Left lobe of liver (tissue), 2 donors: ENCODE measurements at places on chromosomes 7 and 10.

DNA sequence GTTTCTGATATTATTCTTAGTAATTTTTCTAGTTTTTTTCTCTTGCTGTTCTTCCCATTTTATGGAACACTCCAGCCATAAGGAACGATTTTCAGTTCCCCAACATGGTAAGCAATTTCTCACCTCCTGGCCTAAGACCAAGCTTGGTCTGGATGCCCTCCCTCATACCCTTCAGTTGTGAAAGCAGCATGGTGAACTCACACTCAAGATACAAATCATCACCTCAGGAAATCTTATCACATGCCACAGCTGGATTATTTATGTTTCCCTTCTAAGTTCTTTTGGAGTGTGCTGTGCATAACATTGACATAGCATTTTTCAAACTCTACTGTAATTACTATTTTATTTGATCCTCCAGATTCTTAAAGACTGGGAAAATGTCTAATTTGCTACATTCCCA, 216.6 kb downstream of the AGMO start:
- no peak for DNase-seq

DNA sequence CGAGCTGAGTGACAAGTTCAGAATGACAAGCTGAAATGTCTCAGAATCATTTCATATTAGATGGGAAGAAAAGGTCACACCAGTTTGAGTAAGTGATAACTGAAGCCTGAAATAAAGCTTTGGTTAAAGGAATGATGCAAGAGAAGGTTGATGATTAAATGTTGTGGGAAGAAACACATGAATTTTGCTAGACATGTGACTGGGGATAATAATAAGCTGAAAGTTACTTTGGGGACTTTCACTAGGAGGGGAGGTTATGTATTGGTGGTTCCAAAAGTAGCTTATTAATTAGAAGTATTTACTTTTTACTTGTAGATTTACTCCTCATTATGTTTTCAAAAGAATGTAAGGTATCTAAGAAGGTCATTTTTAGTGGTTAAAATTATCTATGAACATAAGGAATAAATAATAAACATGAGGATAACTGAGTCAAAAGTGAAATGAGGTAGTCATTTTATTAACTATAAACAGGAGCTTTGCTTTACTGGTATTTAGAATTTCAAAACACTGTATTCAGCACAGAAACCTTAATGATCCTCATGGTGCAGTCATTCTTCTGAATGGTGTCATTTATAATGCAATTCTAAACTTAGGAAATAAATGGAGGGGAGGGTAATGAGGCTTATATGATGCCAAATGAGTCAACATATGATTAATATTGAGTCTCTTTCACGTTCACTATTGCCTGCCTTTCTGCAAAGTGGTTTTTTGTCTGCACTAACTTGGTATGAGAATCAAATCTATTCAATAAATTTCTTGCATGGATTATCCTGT, 63.7 kb downstream of the PRKG1 start:
- DNase-seq = no peak

GRCh38 chr10:72122221-72122620, 33.9 kb upstream of the SPOCK2 start:
- DNase-seq = no peak

GRCh38 chr10:477620-478019, 211.8 kb downstream of the DIP2C start:
- DNase-seq = no peak

GRCh38 chr10:51035344-51035743, 38.9 kb upstream of the PRKG1 start:
- DNase-seq = no peak

GRCh38 chr10:44956226-44956625, 3.4 kb upstream of the RASSF4 start:
- DNase-seq = peak; percentile 33

DNA sequence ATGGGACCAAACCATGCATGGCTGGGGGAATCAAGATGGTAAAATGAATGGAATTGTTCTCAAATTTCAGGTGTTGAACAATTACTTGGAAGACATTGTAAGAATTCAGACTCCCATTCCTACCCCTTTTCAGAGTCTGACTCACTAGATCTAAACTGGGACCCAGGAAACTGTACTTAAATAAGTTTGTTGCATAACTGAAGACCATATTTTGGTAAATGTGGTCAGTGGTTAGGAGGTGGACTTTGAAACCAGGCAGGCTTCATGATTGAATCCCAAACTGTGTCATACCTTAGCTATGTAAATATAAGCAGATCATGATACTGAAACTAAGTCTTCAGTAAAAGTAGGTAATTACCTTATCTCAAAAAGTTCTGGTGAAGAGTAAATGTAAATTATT, 41.7 kb downstream of the ZWINT start:
- DNase-seq = no peak

DNA sequence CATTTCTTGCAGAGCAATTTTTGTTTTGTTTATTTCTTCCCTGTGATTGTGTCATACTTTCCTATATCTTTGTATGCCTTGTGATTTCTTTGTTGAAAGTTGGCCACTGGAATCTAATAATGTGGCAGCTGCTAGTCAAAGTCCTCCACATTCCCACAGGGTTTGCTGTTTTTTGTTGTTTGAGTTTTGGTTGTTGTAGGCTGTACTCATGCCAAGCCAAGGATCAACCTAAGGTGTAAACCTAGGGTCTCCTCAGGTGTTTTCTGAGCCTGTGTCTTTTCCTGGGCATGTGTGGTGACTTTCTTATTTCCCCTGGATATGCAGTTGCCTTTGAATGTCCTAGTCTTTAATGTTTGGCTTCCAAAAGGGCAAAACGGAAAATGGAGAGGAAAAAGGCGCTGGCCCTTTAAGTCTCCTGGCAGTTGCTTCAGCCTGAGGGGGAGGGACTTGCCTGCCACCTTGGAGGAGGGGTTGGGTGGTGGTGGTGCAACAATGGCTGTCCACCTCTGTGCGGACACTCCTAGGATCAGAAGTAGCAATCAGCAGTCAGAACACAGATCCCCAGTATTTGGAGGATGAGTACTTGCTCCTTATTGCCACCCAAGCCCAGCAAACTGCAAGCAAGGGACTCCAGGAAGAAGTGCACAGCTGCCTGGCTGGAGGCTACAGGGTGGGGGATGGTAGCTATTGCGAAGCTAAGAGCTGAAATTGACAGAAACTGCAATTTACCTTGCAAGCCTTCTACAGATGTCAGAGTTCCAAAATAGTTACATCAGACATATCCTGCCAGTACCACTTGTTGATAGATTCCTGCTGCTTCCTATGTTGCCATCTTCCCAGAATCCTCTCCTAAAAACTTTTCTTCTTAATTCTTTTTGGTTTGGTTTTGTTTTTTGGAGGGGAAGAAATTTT, 5.6 kb upstream of the ZNF518A start:
- DNase-seq = peak; percentile 58

GRCh38 chr7:150898475-150899011, 46.2 kb downstream of the AOC1 start:
- DNase-seq = peak; percentile 76

DNA sequence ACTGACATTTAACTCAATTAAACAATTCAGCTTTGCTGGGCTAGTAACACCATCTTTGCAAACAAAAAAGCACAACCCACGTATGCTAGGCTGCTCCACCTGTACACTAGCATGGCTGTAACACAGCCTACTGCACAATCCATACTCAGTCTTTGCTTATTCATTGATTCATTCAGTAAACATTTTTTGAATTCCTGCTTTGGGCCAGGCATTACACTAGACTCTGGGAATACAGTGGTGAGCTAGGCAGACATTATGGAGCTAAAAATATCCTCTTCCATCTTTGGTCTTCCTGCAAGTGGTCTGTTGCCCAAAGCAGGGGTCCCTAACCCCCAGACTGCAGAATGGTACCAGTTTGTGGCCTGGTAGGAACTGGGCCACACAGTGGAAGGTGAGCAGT, 9.9 kb downstream of the CNNM1 start:
- DNase-seq = no peak

DNA sequence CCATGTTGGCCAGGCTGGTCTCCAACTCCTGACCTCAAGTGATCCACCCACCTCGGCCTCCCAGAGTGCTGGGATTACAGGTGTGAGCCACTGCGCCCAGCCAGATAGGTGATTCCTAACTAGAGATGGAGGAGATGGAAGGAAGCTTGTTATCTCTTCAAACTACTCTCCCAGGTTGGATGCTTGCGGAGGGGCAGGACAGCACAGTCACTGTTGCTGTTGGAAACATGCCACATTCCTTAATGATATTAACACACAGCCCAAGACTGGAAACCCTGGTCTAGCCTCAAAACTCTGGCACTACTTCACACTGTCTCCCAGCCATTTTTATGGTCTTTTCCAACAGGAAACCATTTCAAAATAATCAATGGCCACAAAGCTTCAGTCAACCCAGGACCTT, 468.8 kb upstream of the NRP1 start:
- no peak for DNase-seq

GRCh38 chr10:80471001-80471400, 16.9 kb downstream of the TSPAN14 start:
- DNase-seq = no peak

DNA sequence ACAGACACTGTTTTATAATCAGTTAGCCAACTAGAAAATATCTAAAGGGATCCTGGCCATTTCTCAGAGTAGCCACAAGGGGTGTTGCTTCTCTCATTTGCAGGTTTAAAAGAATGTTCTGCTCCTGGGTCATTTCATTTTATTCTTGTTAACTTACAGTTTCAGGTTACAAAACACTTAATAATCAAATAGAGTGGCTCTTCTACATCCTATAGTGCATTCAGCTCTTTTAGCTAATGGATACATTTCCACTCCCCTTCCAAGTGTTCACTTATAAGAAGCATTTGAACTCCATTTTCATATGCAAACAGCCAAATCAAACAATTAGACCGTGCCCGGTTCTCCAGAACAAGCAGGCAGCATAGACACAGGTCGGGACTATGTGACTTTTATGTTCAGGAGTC, 117.5 kb downstream of the TRIL start:
- no peak for DNase-seq

- DNase-seq = peak; percentile 26
Measured at GRCh38 chr10:47025253-47025539, 114.0 kb downstream of the PTPN20 start.

DNA sequence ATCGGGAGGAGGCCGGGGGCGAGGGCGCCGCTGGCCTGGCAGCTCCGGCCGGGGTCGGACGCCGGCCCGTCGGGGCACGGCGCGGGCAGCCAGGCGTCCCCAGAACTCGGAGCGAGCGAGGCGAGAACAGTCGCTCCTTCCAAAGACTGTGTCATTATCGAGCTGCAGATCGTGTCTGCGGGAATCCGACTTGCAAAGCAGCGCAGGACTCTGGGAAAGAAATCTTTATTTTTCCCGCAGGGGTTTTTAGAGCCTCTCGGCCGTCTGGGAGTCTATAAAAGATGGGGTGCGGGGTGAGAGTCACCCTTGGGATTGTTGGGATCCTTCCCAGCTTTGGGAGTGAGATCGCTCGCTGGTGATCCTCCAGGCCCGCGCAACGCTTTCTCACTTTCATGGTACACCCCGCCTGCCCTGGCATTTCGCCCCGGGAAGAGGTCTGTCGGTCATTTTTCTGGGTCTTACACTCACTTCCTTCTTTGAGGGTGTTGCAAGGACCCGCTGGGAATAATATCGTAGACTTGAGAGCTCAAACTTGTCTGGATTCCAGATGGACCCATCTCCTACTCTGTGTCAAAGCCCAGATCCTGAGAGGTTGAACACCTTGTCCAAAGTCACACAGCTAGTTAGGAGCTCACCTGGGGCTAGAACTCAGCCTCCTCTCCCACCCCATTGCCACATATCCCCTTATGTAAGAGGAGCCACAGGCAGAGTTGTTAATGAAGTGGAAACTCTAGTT, 1.0 kb downstream of the UBTD1 start:
- DNase-seq = peak; percentile 78

- no peak for DNase-seq
Measured at GRCh38 chr10:22433875-22434274, 88.6 kb downstream of the SPAG6 start.

GRCh38 chr10:63929831-63930467, 408.7 kb downstream of the REEP3 start:
- DNase-seq = no peak

GRCh38 chr10:70169649-70170364, 507 bp downstream of the SAR1A start:
- DNase-seq = no peak

GRCh38 chr10:69644658-69645295, 14.7 kb downstream of the FAM241B start:
- peak; percentile 72 for DNase-seq

DNA sequence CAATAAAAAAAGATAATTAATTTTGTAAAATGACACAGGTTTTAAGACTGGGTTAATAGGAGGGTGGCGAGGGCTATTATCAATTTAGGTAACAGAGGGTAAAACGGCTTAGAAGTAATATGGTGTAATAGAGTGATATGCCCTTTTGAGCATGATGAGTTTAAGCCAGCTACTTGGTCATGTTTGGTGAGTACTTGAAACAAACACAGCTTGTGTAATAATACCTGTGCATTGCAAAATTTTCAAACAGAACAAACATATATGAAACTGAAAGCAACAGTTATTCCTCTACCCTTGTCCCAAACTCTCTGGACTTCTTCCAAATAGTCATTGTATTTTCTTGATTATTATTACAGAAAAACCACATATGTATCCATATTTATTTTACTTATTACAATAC, 241.7 kb downstream of the MAGI2 start:
- no peak for DNase-seq

- no peak for DNase-seq
Measured at GRCh38 chr10:50291261-50291850, 40.0 kb upstream of the ASAH2 start.

GRCh38 chr7:94913391-94913790, 6.0 kb downstream of the PPP1R9A start:
- DNase-seq = no peak

- DNase-seq = no peak
Measured at GRCh38 chr7:302054-302992, 12.4 kb downstream of the FOXL3 start.

DNA sequence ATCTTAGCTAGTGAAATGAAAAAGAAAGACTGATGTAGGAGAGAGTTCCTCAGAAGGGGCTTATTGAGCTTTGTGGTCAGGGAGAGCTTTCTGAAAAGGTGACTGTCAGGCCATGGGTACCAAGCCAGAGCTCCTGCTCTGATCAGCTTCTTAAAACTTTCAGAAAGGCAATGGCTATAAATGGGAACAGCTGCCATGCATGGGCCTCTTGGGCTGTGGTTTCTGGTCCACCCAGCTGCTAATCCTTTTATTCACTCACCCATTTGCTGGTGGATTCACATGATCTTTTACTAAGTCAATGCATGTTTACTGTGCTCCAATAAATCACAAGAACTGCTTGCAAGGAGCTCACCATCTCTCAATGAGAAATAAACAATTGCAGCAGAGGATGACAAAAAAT, 60.1 kb upstream of the ZPBP start:
- no peak for DNase-seq

- no peak for DNase-seq
Measured at GRCh38 chr10:48516911-48517310, 88.0 kb downstream of the ARHGAP22 start.

GRCh38 chr10:52258799-52259425, 55.2 kb upstream of the DKK1 start:
- no peak for DNase-seq

DNA sequence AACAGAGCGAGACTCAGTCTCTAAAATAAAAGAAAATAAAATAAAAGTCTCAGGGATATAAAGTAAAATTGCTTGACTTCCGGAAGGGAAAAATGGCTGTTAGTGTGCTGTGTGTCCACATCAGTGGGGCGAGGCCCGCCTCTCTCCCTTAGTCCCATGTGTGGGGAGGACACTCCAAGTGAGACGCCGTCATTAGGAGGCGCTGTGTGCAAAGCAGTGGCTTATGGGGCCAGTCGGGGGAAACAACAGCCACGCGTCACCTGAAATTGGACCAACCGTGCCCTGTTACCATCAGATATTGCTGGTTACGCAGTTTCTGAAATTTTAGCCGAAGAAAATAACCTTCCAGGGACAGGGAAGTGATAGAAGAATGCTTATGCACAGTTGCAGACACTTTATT, 15.8 kb downstream of the SFXN4 start:
- no peak for DNase-seq
